ENCODE measurements at places on chromosomes 1 and 21.

GRCh38 chr1:235993652-235994051 lies 71.2 kb downstream of the NID1 start:
- no peak for ATAC-seq

DNA sequence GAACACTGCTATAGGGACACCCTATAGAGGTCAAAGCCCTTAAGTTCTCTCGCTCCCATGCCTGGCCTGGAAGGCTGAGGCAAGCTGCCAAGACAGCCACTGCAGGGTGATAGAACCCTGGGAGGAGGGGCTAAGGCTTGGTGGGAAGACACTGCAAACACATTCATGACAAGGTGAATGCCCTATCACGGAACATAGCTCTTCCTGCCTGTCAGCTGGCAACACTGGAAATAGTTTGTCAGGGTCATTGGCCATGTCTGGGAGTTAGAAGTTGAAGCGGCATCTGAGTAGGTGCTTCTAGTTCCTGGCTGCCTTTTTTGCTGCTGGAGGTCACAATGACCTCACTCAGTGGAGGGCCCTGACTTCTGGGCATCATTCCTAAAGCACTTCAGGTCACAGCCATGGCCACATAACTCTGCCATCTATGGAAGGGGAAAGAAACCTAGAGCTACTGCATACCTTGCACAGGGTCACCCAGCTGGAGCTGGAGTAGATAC lies 4.2 kb downstream of the FABP3 start:
- ATAC-seq: peak; percentile 29

- no peak for ATAC-seq
These were observed 246.1 kb upstream of the DUSP10 start for GRCh38 chr1:221987860-221988520.

DNA sequence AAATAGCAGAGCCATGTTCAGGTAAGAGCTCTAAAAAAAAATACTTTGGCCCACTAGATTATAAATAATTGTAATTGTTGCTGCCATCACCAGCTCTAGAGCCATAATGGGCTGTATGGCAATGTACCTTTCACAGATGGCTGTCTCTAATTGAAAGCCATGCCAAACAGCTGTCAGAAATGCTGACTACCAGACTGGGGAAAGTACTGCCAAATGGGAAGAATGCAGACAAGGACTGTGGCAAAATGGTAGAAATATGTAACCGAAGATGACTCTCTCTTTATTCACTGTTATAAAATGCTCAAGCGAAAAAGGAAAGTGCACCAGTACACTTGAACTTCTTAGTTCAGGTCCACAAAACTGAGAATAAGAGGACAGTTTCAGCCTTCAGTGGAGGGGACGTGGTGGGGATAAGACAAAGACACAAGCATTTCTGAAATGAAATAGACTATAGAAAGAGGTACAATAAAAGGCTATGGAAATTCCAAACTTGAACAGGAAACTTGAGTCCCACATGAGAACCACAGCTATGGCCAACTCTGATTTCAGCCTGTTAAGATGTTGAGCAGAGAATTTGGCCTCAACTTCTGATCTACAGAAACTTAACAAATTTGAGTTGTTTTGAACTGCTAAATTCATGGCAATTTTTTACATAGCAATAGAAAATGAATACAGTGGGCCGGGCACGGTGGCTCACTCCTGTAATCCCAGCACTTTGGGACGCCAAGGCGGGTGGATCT lies 46.5 kb upstream of the LPGAT1 start:
- ATAC-seq: no peak

DNA sequence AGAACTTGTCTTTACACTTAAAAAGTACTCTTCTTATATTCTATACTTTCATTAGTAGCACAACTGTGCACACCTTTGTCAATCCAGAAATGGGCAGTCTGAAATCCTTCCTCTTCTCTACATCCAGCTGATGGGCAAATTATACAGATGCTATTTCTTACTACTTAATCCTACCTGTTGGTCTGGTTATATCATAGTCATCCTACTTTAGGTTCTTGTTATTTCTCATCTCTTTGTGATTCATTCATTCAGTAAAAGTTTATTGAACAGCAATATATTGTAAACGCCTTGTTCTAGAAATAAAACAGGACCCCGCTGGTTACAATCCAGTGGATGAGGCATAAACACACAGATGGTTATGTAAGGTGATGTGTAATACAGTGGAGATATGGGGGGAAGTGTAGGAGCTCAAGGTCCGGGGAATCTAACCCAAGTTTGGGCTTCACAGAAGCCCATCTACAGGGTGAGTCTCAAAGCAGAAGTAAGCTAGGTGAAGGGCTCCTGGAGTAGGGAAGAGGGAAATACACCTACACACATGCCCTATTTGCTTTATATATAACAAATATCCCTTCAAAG lies 11.8 kb upstream of the FUBP1 start:
- no peak for ATAC-seq

DNA sequence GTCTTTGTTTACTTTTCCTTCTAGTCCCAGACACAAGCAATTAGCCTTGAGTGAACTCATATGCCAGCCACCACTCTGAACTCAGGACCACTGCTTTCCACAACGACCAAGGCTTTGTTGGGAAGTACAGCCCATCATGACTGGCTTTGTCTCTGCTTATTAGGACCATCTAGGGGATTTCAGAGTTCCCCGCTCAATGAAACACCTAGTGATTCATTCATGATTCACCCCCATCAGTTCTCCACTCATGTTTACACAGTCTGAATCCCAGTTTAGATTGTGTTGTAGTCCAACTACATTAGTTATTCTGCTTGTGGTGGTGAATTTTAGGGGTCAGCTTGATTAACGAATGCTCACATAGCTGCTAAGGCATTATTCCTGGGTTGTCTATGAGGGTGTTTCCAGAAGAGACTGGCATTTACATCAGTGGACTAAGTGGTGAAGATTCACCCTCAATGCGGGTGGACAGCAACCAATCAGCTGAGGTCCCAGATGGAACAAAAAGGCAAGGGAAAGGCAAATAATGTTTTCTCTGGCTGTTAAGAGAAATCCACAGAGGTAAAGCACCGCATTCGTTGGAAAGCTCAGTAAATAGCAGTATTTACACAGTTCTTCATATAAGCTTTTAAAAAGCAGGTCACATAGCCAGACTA lies 122.7 kb downstream of the RGS21 start:
- no peak for ATAC-seq

GRCh38 chr1:245121523-245121922 lies 33.3 kb upstream of the KIF26B start:
- ATAC-seq: no peak

DNA sequence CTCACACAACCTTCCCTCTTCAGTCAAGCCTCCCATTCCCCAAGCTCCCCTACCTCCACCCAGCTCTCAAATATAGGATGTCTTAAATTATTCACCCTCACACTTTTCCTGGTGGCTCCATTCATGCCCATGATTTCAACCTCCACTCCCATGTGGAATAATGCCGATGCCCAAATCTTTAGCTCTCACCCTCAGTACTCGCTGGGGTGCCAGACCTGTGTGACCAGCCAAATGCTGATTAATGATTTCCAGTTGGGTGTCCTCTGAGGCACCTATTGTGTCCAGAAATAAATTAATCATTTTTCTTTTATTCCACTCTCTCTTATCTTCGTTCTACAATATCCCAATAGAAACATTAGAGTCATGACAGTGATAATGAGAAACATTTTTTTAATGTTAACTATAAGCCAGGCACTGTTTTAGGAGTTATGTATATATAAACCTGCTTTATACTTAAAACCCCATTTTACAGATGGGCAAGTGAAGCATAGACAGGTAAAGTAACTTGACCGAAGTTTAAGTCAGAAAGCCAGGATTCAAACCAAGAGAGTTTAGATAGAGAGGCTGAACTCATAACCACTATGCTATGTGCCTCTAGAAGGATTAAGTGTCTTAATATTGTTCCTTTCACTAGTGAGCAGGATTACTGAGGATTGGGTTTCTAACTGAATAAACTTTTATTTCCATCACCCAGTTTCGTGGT lies 209.7 kb downstream of the DUSP10 start:
- no peak for ATAC-seq

GRCh38 chr1:241825581-241825980 lies 22.4 kb upstream of the EXO1 start:
- ATAC-seq: no peak

GRCh38 chr21:44199448-44199847 lies 41.3 kb downstream of the ICOSLG start:
- no peak for ATAC-seq

DNA sequence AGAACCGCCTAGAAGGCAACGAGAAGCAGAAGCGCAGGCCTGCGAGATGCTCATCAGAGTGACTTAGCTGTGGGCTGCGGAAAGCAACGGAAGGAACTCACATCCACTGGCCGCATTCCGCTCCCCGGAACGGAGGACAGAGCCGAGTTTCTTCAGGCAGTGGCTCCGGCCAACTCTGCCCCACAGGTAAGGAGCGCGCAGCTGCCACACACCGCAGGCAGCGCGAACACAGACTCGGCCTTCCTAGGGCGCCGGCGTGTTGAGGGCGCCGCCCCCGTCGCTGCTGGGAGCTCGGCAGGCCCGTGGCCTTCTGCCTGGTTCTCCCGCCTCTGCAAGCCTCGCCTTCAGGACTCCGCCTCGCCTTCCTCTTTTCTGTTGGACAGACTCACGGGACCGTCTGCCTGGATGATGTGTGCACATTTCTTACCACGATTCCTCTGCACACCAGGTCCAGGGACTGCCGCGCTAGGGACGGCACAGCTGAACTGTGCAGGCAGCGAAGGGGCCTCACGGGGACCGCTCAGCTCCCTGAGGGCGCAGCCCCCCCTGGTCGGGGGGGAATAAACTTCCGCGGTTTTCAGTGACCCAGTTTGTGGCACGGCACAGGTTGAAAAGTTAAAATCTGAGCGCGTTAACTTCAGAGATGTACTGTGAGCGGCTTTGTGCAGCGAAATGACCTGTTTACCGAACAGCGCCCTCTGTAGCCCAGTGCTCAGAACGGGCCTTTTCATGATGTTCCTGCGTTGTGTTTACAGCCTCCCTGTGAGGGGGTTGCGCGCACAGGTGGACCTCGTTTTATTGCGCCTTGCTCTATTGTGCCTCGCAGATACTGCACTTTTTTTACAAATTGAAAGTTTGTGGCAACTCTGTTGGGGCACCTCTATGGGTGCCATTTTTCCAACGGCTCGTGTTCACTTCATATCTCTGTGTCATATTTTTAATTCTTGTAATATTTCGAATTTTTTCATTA lies 15.8 kb downstream of the TCP10L start:
- peak; percentile 92 for ATAC-seq

- ATAC-seq: peak; percentile 38
These were observed 6.4 kb downstream of the XCL1 start for GRCh38 chr1:168582688-168583336.

- no peak for ATAC-seq
These were observed 2.0 kb downstream of the CD58 start for GRCh38 chr1:116568662-116569380.

DNA sequence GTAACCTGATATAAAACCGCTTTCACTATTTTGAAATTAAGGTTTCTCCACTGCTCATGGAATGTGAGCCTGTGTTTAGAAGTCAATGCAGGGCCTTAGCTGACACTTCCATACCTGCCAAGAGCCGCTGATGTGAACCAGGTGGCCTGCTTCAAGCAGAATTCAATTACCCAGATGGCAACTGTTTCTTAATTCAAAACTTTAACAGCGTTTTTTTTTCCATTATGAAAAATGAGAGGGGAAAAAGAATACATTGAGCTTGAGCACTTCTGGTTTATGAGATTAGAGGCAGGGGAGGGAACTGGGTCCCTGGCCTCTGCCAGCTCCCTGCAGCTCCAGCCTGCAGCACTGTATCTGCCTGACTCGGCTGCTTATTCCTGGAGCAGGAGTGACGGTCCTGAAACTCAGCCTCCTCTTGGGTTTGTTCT lies 7.7 kb upstream of the ATP1A1 start:
- peak; percentile 46 for ATAC-seq

DNA sequence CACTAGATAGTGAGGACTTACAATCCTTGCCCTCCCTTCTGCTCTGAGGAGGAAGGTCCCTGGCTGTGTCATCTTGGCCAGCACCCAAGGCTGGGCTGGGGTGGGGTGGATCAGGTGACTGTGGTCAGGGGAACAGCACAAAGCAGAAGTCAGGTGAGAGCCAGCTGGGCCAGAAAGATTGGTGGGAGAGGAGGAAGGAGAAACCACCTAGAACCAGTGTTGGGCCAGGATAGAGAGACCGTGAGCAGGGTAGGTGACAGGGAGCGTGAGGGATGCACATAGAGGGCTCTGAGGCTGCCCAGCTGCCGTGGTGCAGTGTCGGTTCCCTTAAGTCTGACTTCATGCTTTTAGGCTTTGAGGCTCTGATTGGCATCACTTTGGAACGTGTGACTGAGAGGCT lies 22.7 kb downstream of the NCF2 start:
- ATAC-seq: peak; percentile 33

GRCh38 chr21:41601573-41602368 lies 93.8 kb upstream of the TMPRSS2 start:
- ATAC-seq: no peak

GRCh38 chr1:40607921-40608320 lies 57.6 kb downstream of the RIMS3 start:
- no peak for ATAC-seq

- ATAC-seq: no peak
These were observed 32.2 kb downstream of the MRAP start for GRCh38 chr21:32330784-32331311.

DNA sequence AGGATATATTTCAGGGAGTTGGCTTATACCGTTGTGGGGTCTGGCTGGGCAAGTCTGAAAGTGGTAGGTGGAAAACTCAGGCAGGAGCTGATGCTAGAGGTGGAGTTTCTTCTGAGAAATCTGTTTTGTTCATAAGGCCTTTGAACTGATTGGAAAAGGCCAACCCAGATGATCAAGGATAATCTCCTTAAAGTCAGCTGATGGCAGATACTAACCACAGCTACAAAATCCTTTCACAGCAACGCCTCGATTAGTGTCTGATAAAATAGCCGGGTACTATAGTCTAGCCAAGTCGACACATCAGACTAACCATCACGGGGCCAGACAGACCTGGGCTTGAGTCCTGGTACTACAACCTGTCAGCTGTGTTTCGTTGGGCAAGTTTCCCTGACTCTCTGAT lies 21.4 kb downstream of the OPRD1 start:
- ATAC-seq: no peak

DNA sequence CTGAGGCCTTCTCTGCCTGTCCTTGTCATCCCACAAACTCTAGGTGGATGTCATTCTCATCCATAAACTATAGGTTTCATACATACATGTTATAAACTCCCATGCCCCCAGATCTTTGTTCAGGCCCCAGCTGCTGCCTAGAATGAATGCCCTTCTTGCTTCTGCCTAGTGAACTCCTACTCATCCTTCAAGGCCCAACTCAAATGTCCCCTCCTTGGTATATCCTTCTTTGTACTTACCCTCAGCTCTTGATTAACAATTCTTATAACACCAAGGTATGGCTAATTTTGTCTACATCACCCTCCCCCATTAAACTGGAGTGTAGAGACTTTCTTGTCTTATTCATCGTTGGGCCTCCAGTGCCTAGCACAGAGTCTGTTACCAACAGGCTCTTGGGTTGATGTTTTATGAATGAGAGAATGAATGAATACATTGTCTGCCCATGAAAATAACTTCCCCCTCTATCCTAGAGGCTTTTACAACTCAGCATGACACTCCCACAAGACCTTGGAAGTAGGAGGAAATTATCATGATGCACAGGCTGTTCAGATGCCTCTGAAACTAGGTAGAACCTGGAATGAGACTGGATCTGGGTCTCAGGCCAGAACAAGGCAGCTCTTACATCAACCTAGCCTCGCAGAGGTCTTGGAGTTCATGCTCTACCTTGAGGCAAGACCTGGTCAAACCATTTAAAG lies 26.9 kb downstream of the EPHB2 start:
- ATAC-seq: no peak
